ENCODE measurements at places on chromosomes 6 and 20. TPM values are rescaled to one million over a fixed set of nuclear protein-coding genes. Genes with fewer than 3 reads are reported as not detected.

DNA sequence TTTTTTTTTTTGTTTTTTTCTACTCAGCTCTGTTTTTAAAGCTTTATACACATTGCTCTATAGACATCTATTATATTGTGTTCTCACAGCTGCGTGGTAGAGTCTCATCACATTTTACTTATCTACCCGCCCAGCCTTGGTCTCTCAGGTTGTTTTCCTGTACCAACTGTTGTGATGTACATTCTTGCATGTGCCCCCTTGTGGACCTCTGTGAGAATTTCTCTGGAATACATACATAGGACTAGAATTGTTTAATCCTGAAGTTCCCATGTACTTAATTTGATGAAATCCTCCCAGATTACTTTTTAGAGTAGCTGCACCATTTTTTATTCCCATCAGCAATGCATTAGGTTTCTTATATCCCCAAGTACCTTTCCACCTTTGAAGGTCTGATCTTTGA is 40.4 kb upstream of the TINAG start:
- DNase-seq = no peak

DNA sequence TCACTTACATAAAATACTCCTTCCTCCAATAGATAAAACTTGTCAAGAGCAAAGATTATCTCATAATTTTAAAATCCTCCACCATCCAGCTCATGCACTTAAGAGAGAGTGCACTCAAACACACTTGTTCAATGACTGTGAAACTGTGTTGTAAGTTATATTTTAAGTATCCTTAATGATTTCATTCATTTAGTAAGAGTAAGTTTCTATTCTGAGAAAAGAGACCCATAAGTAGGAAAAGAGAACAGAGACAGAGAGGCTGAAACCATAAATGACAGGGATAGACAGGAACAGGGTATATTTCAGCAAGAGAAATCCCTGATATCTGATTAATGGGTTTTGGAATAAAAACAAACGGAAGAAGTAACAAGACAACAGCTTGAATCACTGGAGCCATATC is 8.2 kb downstream of the SSR1 start:
- DNase-seq = no peak

- no peak for DNase-seq
Measured at GRCh38 chr6:90261801-90262200, 34.8 kb downstream of the BACH2 start.

GRCh38 chr20:24969186-24970029 is 20.3 kb downstream of the CST7 start:
- DNase-seq = no peak

DNA sequence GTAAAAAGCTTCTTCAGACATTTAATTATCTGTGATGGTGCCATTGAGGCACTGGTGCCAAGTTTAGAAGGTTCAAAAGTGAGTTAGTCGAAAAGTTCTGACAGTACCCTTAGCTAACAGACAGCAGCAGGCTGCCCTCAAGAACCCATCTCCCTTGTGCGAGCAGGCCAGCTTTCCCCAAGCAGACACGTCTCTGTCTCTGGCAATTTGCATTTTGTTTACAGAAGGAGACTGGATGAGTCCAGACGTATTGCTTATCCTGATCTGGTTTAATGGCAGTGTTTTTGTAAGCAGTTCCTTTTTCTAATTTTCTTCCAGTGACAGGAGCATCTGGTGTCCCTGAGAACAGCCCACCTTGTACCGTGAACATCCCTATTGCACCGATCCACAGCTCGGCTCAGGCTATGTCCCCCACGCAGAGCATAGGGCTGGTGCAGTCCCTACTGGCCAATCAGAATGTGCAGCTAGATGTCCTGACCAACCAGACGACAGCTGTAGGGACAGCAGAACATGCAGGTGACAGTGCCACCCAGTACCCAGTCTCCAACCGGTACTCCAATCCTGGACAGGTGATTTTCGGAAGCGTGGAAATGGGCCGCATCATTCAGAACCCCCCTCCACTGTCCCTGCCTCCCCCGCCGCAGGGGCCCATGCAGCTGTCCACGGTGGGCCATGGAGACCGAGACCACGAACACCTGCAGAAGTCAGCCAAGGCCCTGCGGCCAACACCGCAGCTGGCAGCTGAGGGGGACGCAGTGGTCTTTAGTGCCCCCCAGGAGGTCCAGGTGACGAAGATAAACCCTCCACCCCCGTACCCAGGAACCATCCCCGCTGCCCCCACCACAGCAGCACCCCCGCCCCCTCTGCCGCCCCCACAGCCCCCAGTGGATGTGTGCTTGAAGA is 58.3 kb upstream of the TMEM181 start:
- no peak for DNase-seq

GRCh38 chr20:35739294-35740163 is 2.5 kb downstream of the RBM39 start:
- no peak for DNase-seq

DNA sequence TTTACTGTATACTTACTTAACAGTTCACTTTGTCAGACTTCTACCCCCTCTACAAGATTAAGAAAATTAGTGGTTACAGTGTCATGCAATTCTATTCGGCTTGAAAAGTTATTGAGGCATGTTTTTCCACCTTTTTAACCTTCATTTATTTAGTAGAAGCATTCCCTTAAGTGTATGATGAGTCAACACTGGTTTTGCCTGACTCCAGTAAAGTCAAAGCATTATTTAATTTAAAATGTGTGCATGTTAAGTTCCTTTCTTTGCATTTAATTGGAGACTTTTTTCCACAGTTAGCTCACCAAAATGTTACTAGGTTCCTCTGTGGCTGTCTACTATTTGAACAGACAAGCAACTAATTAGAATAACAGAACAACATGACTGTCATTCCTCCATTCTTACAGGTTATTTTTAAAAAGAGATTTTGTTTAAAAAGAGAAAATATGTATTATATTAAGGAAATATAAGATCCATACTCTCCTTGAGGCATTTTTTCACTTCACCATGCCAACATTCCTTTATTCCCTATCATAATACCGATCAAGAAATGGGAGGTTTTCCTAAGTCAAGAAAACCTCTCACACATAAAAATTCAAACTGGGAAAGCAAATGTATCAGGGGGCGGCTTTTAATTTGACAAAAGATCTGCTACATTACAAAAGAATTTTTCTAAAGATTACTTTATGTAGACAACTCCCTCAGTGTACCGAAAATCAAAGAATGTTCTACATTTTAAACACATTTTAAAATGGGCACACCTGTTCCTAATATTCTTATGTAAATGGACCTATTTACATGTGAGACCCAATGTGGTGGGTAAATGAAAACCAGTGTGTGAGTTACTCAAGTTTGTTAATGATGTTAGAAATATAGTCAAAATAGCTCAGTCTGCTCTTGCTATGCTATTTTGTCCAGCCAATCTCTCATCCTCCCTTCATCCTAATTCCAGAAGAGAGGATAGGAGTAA is 361.2 kb downstream of the UTRN start:
- no peak for DNase-seq

DNA sequence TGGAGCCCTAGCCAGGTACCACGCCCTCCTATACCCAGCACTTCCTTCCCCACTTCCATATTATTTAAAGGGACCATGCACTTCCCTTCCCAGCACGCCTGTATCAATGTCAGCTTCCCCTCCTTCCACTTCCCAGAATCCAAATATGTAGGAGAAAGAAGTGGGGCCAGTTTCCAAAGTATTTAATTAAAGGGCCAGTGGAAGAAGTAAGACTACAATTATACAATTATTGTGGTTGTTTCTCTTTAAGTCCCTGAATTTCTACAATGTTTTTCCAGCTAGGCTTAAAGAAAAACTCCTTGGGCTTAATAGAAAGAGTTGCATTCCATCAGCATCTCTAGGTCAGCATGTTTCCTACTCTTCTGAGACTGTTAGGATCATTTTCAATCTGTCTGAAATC is 515.8 kb downstream of the PREX1 start:
- DNase-seq = no peak

DNA sequence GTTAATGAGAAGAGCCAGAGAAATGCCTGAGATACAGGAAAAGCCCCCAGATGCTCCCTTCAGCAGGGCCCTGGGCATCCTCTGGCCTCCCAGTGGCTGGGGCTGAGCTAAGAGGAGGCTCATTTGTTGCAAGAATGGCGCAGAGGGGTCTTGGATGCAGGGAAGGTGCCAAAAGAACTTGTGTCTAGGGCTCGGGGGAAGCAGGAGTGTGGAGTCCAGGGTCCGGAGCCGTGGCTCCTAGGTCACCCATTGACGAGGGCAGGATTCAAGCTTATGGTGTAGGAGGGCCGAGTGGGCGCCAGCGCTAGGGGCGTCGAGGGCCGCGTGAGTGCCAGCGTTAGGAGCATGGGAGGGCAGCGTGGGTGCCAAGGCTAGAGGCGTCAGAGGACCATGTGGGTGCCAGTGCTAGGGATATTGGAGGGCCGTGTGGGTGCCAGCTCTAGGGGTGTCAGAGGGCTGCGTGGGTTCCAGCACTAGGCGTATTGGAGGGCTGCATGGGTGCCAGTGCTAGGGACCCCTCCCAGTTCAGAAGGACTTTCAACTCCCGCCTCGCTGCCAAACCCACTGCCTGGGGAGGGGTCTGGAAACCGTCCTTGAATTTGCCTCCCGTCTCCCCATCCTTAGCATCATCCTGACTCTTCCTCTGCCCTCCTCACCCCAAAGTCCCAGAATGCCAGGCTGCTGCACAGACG is 250.5 kb upstream of the AFDN start:
- no peak for DNase-seq

GRCh38 chr6:138656364-138657064 is 117.1 kb upstream of the CCDC28A start:
- DNase-seq = no peak

- DNase-seq = no peak
Measured at GRCh38 chr20:63694584-63695423, 1.6 kb upstream of the TNFRSF6B start.

- DNase-seq = no peak
Measured at GRCh38 chr20:37775200-37775599, 81.4 kb downstream of the CTNNBL1 start.

DNA sequence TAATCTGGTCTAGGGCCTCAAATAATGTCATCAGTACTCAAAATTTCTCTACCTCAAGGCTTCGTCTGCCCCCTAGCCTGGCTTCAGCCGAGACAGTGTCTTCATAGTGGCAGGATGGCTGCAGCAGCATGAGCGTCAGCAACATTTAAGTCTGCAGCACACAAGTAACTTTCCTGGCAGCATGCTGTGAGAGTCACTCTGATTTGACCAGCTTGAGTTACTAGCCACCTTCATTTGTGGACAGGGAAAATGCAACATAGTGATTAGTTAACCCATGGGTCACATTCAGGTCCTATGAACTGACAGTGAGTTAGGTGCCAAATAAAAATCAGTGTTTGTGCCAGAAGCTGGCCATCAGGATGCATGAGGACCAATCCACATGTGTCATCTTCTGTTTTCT is 209.9 kb upstream of the SLC35B3 start:
- DNase-seq = no peak

The FAM209B gene
- total RNA-seq = not detected

The TFAP2C gene
- total RNA-seq = 34.8 TPM

The COL12A1 gene
- 12.5 TPM for total RNA-seq

The PTCRA gene
- total RNA-seq = not detected

The GRM1 gene
- not detected for total RNA-seq

Data from PC-9 (cell line).